ENCODE measurements at places on chromosomes 2 and 18.

- peak; percentile 84 for DNase-seq
Observed at GRCh38 chr2:54524226-54524991, 68.3 kb downstream of the SPTBN1 start.

- peak; percentile 63 for DNase-seq
Observed at GRCh38 chr2:43333656-43334144, 107.3 kb upstream of the ZFP36L2 start.

DNA sequence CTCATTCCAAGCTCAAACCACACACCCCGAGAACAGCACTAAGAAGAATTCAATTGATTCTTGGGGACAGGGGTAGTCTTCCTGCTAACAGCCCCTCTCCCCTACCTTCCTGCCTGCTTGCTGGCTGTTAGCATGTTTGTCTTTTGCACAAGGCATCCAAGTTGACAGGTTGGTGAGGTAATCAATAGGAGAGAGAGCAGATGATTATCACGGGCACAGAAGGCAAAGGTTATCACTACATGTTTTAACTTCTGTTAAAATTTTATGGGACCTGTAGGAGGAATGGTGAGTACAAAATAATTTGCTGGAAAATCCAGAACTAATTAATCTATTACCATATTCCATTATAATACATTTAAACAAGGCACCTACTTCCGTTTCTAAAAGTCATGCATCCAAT is 442.1 kb upstream of the TCF4 start:
- no peak for DNase-seq

DNA sequence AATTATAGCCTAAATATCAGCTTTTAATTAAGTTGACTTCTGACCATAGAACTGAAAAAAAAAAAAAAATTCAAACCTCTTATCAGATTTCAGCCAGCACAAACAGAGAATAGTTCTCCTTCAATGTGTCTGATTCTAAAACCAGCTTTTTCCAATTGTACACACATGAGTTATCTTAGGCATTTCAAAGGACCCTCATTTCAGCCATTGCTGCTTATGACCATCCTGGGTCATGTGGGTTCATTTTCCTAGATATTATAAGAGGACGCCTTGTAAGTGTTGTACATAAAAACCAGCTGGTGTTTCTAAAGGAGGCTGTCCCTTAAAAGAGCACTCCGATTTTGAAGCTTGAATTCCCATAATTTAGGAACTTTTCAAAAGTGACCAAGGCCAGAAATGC is 62.3 kb upstream of the DYNC1I2 start:
- DNase-seq: no peak

DNA sequence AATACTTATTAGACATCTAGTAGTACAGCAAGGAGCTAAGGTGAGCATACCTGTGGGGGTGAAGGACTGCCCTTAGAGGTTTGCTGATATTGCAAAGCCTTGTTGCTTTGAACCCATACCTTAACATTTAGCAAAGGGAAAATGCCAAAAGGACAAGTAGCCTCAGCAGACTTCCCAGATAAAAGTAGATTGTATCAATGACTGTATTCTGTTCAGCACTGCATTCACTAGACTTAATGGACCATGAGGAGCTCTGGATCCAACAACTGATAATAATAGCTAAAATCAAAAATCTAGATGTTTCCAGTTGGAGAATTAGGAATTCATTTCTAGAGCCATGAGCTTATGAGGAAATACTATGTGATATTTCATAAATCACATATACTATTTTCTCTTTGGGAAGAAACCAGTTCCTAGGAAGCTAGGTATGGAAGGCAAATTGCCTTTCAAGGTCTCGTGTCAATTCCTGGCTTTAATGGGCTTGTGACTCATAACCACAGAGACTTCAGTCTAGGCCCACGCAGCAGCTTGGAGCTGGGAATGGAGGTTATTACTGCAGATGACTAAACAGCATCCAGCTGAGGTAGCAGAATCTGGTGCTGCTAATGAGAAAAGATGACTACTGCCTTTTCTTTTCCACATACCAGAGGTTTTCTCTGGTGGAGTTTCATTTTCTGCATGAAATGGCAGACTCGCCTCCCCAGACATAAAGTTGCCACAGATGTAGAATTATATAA is 191.2 kb upstream of the NABP1 start:
- DNase-seq: peak; percentile 99

Data from EH (cell line).